Hypothalamus (tissue), 51 donors: ENCODE measurements at places on chromosomes 5 and 9.

GRCh38 chr9:35162605-35163315 lies 951 bp downstream of the UNC13B start:
- DNase-seq: no peak

DNA sequence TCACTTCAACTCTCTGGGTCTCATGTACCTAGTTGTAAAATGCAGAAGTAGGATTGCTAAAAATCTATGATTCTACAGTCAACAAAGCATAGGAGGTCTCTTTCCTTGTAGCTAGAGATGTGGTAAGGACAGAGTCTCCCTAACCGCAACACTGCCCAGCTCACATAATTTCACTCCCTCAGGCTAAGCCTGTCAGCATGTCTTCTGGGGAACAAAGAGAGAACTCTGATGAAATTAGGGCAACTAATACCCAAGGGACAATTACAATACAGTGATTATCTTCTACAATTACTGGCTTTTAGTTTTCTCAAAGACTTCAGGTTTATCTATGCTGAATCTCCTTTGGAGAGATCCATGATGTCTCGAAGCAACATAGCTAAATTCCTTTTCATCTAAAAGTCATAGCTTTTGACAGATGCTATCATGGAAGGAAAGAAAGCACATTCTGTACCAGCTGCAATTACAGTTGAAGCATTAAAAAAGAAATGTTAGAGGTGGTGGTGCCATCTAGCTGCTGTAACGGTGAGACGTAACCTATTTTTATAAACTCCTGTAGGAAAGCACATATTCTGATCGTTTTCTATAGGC lies 141.1 kb upstream of the TARS1 start:
- DNase-seq: no peak

DNA sequence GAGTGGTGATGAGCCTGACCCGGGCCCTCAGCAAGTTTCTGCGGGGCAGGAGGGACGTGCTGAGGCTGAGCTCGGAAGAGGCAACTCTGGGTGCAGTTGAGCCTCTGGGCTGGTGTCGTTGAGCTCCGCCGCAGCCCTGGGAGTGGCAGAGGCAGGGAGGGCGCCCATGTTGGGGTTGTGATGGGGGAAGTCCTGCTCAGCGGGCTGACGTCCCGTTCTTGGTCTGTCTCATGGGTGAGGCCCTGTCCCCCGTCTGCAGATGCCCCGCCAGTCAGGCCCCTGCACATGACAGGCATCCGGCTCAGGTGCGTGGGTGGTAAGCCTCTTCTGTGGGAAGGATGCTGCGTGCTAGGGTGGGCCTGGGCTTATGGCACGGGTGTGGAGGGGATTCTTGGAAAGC lies 64.3 kb downstream of the RXRA start:
- no peak for DNase-seq

DNA sequence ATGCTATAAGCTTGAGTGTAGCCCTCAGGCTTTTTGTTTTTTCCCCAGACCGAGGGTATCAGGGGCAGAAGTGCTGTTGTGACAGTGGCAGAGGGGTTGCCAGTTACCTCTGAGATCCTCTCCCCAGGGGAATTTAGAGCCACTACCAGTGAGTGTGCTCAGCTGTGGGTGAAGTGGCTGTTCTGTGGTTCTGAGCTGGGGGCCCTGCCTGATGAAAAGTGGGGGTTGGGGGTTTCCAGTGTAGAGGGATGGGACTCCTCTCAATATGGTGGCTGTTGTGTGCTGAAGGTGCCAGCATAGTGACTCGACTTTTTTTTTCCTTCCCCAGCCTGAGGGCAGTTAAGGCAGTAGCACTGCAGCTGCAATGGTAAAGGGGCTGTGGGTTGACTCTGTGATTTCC lies 506.7 kb downstream of the TMEM232 start:
- DNase-seq: no peak

- DNase-seq: no peak
These were observed 630.0 kb downstream of the TAF11L14 start for GRCh38 chr5:18264126-18264882.

DNA sequence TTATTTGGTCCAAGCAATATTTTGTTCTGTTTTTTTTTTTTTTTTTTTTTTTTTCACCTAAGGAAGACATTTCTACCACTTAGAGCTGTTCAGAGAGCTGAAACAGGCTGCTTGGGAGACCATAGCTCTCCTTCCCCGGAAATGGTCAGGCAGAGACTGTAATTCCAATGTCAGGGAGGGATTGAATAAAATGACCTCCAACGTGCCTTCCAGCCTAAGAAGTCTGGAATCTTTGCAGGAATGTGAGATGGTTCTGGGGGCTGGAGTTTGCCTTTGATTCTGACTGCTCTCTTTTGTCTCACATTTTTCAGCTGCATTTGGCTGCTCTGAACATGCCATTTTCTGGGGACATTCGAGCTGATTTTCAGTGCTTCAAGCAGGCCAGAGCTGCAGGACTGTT lies 38.3 kb upstream of the TGFBR1 start:
- DNase-seq: no peak

GRCh38 chr5:109695005-109695926 lies 5.5 kb downstream of the MAN2A1 start:
- DNase-seq: no peak

DNA sequence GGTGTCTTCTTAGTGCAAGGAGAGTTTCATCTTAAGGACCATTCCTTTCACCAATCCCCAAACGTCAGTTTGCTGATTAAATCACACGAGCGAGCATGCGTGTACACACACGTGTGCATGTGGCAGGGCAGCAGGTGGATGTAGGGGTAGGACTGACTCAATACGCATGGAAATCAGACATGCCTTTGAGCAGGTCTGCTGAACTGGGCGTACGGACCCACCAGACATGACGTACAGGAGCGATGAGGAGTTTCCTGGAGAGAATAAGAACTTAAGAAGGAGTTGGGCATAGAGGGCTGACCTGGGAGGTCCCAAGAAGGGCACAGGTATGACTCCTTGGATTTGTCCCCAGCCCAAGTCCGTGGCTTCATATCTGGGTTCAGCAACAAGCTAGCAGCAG lies 170.0 kb downstream of the FGF18 start:
- no peak for DNase-seq

- DNase-seq: no peak
These were observed 126.0 kb upstream of the BOD1 start for GRCh38 chr5:173742432-173742816.

- DNase-seq: no peak
These were observed 164.4 kb downstream of the KDM4C start for GRCh38 chr9:6922124-6922676.

- no peak for DNase-seq
These were observed 18.9 kb downstream of the RPS23 start for GRCh38 chr5:82259172-82259800.

GRCh38 chr5:97839341-97840086 lies 656.5 kb upstream of the RIOK2 start:
- DNase-seq: no peak
